ENCODE measurements at places on chromosomes 5 and 9. TPM values are rescaled to one million over a fixed set of nuclear protein-coding genes. Genes with fewer than 3 reads are reported as not detected.

DNA sequence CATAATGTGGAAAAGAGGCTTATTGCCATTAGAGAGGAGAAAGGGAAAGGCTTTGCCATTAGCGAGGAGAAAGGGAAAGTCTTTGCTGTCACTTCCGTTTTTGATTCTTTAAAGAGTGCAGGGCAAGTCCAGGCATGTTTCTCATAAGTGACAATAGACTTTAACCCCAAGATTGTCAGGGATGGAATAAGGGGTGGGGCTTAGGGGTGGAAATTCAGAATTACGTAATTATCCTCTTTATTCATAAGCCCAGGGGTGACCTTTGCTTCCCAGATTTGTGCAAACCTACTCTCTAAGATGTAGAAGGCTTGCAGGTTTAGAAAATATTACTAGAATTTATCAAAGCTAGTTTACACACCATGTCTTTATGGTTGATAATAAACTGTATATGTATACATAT, 2.3 kb upstream of the PLK2 start:
- no peak for DNase-seq
- H3K27me3 ChIP-seq: no peaks in the 10 kb centered on the region
- H3K4me1 ChIP-seq: peaks cover 8% of the 10 kb centered on the region
- H3K36me3 ChIP-seq: no peaks in the 10 kb centered on the region

DNA sequence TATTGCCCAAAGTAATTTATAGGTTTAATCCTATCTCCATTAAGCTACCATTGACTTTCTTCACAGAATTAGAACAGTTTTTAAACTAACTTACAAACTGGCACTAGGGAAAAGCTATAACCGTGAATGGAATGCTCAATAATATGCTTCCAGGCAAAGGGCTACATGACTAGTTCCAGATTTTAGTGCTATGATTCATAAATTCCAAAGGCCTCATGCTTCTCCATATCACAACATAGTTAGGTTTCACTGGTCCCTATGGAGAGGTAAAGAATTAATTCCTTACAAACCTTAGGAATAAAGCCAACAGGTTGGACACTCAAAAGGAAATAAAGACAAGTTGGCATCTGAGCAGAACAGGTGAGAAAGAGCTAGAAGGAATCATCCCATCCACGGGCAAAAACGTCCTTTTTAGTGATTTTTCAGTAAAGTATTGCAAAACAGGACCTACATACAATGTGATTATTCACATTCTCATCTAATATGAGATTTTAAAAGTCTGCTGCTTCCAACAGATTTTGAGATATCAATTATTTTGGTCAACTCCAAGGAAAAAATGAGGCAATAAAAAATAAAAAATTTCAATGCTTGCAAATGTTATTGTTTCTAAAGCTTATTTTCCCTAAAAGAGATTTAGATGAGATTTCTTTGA, 97.0 kb upstream of the TARS1 start:
- H3K27me3 ChIP-seq: peaks cover 6% of the 10 kb centered on the region
- H3K4me1 ChIP-seq: peaks cover 2% of the 10 kb centered on the region
- H3K36me3 ChIP-seq: no peaks in the 10 kb centered on the region
- DNase-seq: no peak
- no peak overlapping the region for H3K4me3 ChIP-seq

DNA sequence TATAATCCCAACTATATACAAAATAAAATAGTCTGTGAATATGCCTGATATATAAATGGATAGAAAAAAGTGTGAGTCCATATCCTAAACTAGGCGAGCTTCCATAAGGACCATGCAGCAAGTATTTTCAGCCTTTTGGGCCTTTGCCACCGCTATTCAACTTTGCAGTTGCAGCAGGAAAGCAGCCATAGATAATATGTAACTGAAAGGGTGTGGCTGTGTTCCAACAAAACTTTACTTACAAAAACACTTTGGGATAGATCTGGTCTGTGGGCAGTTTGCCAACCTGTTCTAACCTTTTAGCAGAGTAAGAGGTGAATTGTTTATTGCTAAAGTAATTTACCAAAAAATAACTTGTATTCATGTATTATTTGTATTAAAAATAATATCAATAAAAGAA, 127.8 kb upstream of the GPR151 start:
- H3K36me3 ChIP-seq: no peaks in the 10 kb centered on the region
- no peak overlapping the region for H3K4me3 ChIP-seq
- DNase-seq: no peak
- no peak overlapping the region for H3K27ac ChIP-seq

GRCh38 chr9:33129886-33130881, 37.0 kb downstream of the B4GALT1 start:
- H3K27me3 ChIP-seq: no peaks in the 10 kb centered on the region
- H3K4me1 ChIP-seq: peaks cover 70% of the 10 kb centered on the region
- peak overlapping the region; percentile 83 for H3K4me3 ChIP-seq
- peak overlapping the region; percentile 98 for H3K27ac ChIP-seq

GRCh38 chr9:35556776-35557175, 48.3 kb upstream of the TESK1 start:
- no peaks in the 10 kb centered on the region for H3K36me3 ChIP-seq
- H3K27me3 ChIP-seq: no peaks in the 10 kb centered on the region
- H3K27ac ChIP-seq: no peak overlapping the region
- no peak overlapping the region for H3K4me3 ChIP-seq
- DNase-seq: no peak
- no peaks in the 10 kb centered on the region for H3K4me1 ChIP-seq

GRCh38 chr9:132794730-132795380, 83.2 kb downstream of the AK8 start:
- no peak for DNase-seq
- H3K4me3 ChIP-seq: no peak overlapping the region
- H3K27ac ChIP-seq: no peak overlapping the region
- no peaks in the 10 kb centered on the region for H3K4me1 ChIP-seq
- H3K27me3 ChIP-seq: peaks cover 36% of the 10 kb centered on the region

- H3K27ac ChIP-seq: no peak overlapping the region
- H3K27me3 ChIP-seq: peaks cover 68% of the 10 kb centered on the region
- H3K4me3 ChIP-seq: peak overlapping the region; percentile 20
- no peaks in the 10 kb centered on the region for H3K4me1 ChIP-seq
These were observed 11.8 kb downstream of the NR2F1 start for GRCh38 chr5:93594591-93595419.

GRCh38 chr5:81830596-81830995, 79.7 kb upstream of the SSBP2 start:
- no peaks in the 10 kb centered on the region for H3K27me3 ChIP-seq
- H3K36me3 ChIP-seq: no peaks in the 10 kb centered on the region
- H3K4me3 ChIP-seq: peak overlapping the region; percentile 0
- H3K4me1 ChIP-seq: peaks cover 10% of the 10 kb centered on the region
- H3K27ac ChIP-seq: peak overlapping the region; percentile 52
- DNase-seq: peak; percentile 12

DNA sequence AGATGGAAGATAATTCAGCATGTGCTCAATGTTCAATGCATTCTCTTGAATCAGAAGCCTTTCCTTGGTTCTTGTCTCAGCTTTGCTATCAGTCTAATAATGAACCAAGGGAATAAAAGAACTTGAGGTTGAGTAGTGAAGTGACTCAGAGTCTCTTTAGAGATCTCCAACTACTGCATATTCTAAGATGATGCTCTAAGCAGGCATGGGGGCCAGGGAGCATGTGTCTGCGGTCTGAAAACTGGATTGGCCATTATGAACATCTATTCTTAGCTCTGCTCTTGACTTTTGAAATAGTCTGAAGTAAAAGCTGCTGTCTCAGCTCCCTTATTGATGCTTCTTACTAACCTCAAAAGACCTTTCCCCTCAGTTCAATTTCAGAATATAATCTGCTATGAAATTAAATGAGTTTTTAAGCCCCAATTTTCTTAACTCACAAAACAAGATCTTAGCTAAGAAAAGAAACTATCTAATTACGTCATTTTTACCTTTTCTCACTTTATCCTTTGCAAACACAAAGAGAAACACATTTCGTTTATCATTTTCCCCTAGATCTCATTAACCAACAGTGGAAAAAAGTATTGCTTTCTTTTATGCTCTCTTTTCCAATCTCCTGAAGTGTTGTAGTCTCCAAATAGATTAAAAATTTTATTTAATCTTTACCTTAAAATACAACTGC, 44.8 kb downstream of the PLCXD3 start:
- no peaks in the 10 kb centered on the region for H3K36me3 ChIP-seq
- no peaks in the 10 kb centered on the region for H3K4me1 ChIP-seq
- no peak overlapping the region for H3K4me3 ChIP-seq
- DNase-seq: no peak
- H3K27ac ChIP-seq: no peak overlapping the region

DNA sequence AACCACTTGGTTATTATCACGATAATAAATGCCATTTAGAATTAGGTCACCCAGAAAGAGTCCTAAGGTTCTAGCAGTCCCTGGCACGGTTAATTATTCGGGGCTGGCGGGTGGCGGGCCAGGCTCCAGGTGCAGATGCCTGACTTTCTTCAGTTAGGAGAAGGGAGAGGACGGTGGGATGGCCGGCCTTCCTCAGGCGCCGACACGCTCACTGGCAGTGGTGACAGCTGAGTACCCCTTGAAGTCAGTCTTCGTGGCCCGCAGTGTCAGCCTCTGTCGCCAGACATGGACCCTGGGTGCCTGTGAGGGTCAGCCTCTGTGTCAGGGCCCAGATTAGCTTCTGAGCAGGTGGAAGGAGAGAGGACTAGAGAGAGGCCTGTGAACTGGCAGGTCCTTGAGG, 21.1 kb upstream of the EXOC3 start:
- H3K4me1 ChIP-seq: peaks cover 19% of the 10 kb centered on the region
- H3K27ac ChIP-seq: peak overlapping the region; percentile 64
- DNase-seq: no peak
- H3K4me3 ChIP-seq: no peak overlapping the region
- H3K36me3 ChIP-seq: no peaks in the 10 kb centered on the region
- peaks cover 13% of the 10 kb centered on the region for H3K27me3 ChIP-seq

DNA sequence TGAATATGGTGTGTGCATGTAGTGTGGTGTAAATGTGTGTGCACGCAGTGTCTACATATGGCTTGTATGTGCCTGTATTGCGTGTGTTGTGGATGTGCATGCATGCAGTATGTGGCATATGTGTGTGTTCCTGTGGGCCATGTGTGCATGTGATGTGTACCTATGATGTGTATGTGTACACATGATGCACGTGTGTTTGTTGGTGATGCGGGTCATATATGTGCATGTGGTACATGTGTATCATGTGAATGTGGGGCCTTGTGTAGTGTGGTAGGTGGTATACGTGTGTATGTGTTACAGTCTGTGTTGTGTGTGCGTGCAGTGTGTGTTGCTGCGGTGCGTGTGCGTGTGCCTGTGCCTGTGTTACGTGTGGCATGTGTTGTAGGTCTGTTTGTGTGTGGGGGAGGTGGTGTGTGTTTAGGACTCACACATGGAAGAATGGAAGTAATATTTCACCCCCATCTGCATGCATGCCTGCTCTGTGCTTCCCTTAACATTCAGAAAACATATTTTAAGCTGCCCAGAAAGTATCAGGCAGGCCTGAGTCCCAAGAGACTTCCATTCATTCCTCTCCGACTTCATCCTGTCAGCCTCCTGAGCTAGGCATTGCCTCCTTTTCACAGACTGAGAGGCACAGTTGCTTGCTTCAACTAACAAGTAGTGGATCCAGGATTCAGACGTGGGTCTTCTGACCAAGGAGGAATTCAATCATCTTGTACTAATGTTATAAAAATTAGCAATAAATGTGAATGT, 55.4 kb upstream of the RUFY1 start:
- DNase-seq: no peak
- H3K4me1 ChIP-seq: peaks cover 4% of the 10 kb centered on the region
- no peak overlapping the region for H3K4me3 ChIP-seq
- H3K36me3 ChIP-seq: no peaks in the 10 kb centered on the region

DNA sequence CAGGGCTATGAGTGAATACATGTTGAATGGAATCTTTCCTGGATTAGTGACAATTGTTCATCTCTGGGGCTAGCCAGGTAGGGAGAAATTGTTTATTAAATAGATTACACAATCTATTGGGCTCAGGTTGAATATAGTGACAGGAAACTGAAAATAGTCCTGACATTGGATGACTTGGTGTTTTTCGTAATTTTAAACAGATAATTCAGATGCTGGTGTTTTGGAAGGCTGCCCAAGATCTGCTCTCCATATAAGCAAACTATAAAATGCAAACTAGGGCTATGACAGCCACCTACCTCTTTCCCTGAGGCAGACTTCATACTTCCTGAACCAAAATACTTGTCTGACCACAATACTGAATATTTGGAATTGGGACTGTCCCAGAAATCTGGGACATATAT, 99.1 kb downstream of the ENC1 start:
- no peaks in the 10 kb centered on the region for H3K36me3 ChIP-seq
- DNase-seq: no peak
- H3K4me1 ChIP-seq: no peaks in the 10 kb centered on the region
- H3K27me3 ChIP-seq: peaks cover 14% of the 10 kb centered on the region
- no peak overlapping the region for H3K4me3 ChIP-seq

DNA sequence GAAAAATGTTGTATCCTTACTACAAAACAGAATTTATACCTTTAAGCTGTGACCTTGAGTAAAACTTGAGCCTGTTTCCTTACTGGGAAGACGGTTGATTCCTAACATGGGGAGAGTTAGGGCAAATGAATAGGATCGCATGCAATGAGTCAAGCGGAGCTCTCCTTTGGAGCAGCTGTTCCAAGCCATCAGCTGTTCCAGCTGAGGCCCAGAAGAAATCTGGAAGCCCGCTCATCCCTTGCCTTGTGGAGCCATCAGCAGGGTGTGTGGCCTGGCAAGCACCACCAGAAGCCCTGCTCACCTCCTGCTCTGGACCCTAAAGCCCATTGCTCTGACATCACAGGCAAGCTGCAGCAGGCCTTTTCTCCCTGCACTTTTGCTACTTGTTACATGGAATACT, 8.0 kb downstream of the KIAA1191 start:
- no peak overlapping the region for H3K4me3 ChIP-seq
- peak overlapping the region; percentile 31 for H3K27ac ChIP-seq
- no peaks in the 10 kb centered on the region for H3K27me3 ChIP-seq
- DNase-seq: no peak

Gene CCDC69
- polyA plus RNA-seq: 110 TPM

Gene NDUFS4
- 85.6 TPM for polyA plus RNA-seq

Gene EGFL7
- not detected for polyA plus RNA-seq

Gene SAXO1
- polyA plus RNA-seq: not detected

Gene PCDHGA7
- polyA plus RNA-seq: not detected

Gene PCDHA7
- polyA plus RNA-seq: not detected

Gene RNF224
- polyA plus RNA-seq: not detected

Gene RRAGA
- polyA plus RNA-seq: 89.6 TPM
